ENCODE measurements at places on chromosomes 7 and 10. TPM values are rescaled to one million over a fixed set of nuclear protein-coding genes. Genes with fewer than 3 reads are reported as not detected.

NOS3 gene
- total RNA-seq: 0.53 TPM

TRIM50 gene
- not detected for total RNA-seq

NUTM2B gene
- total RNA-seq: not detected

CPXM2 gene
- total RNA-seq: 19.4 TPM

CCL24 gene
- not detected for total RNA-seq

GPR141 gene
- 0.70 TPM for total RNA-seq

NXPH1 gene
- not detected for total RNA-seq

FAM171A1 gene
- total RNA-seq: 10.1 TPM

LRRC4 gene
- not detected for total RNA-seq

MRPS17 gene
- total RNA-seq: 15.7 TPM

NRG3 gene
- total RNA-seq: 0.15 TPM

MXI1 gene
- 31.8 TPM for total RNA-seq

CPA2 gene
- total RNA-seq: not detected

FAM25G gene
- total RNA-seq: not detected

CCDC136 gene
- 4.4 TPM for total RNA-seq

NPFFR1 gene
- total RNA-seq: not detected

CALML5 gene
- not detected for total RNA-seq

PODXL gene
- 2.6 TPM for total RNA-seq

CDC14C gene
- total RNA-seq: not detected

MOGAT3 gene
- not detected for total RNA-seq

NME8 gene
- total RNA-seq: not detected

ANKRD30A gene
- not detected for total RNA-seq

NEUROG3 gene
- total RNA-seq: not detected

STK17A gene
- total RNA-seq: 39.2 TPM

IKZF1 gene
- total RNA-seq: not detected

OR9A4 gene
- not detected for total RNA-seq

ITPRID1 gene
- not detected for total RNA-seq

RAB19 gene
- total RNA-seq: not detected

HDAC9 gene
- 21.2 TPM for total RNA-seq

TRIM24 gene
- 4.2 TPM for total RNA-seq

FGL2 gene
- total RNA-seq: 9.8 TPM

NYAP1 gene
- 0.38 TPM for total RNA-seq

C10orf67 gene
- not detected for total RNA-seq

CH25H gene
- 5.2 TPM for total RNA-seq

PTPRE gene
- 0.90 TPM for total RNA-seq

CYP2C19 gene
- total RNA-seq: not detected

STAG3 gene
- total RNA-seq: 1.4 TPM

MUC12 gene
- not detected for total RNA-seq

HTRA1 gene
- 98.8 TPM for total RNA-seq

SH2D4B gene
- not detected for total RNA-seq

ARHGEF35 gene
- total RNA-seq: 2.0 TPM

BET1 gene
- total RNA-seq: 22.5 TPM

FAM24A gene
- not detected for total RNA-seq

CTAGE4 gene
- total RNA-seq: 0.35 TPM

SPOCK2 gene
- total RNA-seq: 0.12 TPM

CLDN12 gene
- total RNA-seq: 21.2 TPM

PGAM2 gene
- total RNA-seq: 0.75 TPM

UNC5B gene
- 39.1 TPM for total RNA-seq

HNRNPA2B1 gene
- 94.1 TPM for total RNA-seq

DPYSL4 gene
- total RNA-seq: 4.9 TPM

SLC39A12 gene
- total RNA-seq: not detected

SMARCD3 gene
- 20.7 TPM for total RNA-seq

MBLAC1 gene
- 1.4 TPM for total RNA-seq

TRIL gene
- 1.1 TPM for total RNA-seq

Measured in smooth muscle cell of the coronary artery (primary cell).